ENCODE measurements at places on chromosomes 3 and 15. TPM values are rescaled to one million over a fixed set of nuclear protein-coding genes. Genes with fewer than 3 reads are reported as not detected.

Gene SMAD6
- total RNA-seq: 4.8 TPM

Gene NR1I2
- not detected for total RNA-seq

Gene RGMA
- under 0.01 TPM for total RNA-seq

Gene CRABP1
- total RNA-seq: not detected

Gene GATM
- under 0.01 TPM for total RNA-seq

Gene NEK11
- 6.3 TPM for total RNA-seq

Gene LMAN1L
- not detected for total RNA-seq

Gene CNTN4
- total RNA-seq: not detected

Gene C3orf20
- total RNA-seq: not detected
